ENCODE measurements at places on chromosomes 4 and X. TPM values are rescaled to one million over a fixed set of nuclear protein-coding genes. Genes with fewer than 3 reads are reported as not detected.

- no peaks in the 10 kb centered on the region for H3K27me3 ChIP-seq
- DNase-seq, result no peak
- H3K27ac ChIP-seq, result no peak overlapping the region
- H3K36me3 ChIP-seq, result no peaks in the 10 kb centered on the region
Measured at GRCh38 chrX:110044346-110045249, 41.7 kb downstream of the TMEM164 start.

Gene HPGD
- 1.6 TPM for total RNA-seq

DNA sequence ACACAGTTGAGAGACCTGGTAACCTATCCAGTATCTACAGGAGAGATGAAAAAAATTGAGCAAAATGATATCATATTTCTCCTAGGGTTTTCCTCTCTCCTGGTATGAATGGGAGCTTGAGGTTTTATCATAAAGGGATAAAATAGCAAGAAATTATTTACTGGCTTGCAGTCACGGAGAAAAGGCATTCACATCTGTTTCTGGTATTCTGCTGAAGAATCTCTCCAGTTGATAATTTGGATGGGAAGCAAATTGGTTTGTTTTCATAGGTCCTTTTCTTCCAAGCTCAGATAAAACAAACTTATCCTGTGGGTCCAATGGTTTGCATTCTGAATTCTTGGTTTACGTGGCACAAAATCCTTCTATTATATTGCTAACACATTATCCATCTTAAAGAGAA lies 83.1 kb upstream of the GYPA start:
- no peak for DNase-seq
- H3K4me3 ChIP-seq, result no peak overlapping the region
- H3K36me3 ChIP-seq, result no peaks in the 10 kb centered on the region
- no peaks in the 10 kb centered on the region for H3K27me3 ChIP-seq

GRCh38 chrX:22760513-22761057 lies 239.2 kb upstream of the DDX53 start:
- no peaks in the 10 kb centered on the region for H3K27me3 ChIP-seq
- no peaks in the 10 kb centered on the region for H3K36me3 ChIP-seq
- no peak overlapping the region for H3K4me3 ChIP-seq
- H3K4me1 ChIP-seq, result no peaks in the 10 kb centered on the region
- DNase-seq, result no peak
- no peak overlapping the region for H3K27ac ChIP-seq

GRCh38 chrX:16897445-16897844 lies 27.3 kb upstream of the RBBP7 start:
- H3K4me3 ChIP-seq, result no peak overlapping the region
- DNase-seq, result no peak
- H3K4me1 ChIP-seq, result no peaks in the 10 kb centered on the region
- H3K27ac ChIP-seq, result no peak overlapping the region
- no peaks in the 10 kb centered on the region for H3K36me3 ChIP-seq

DNA sequence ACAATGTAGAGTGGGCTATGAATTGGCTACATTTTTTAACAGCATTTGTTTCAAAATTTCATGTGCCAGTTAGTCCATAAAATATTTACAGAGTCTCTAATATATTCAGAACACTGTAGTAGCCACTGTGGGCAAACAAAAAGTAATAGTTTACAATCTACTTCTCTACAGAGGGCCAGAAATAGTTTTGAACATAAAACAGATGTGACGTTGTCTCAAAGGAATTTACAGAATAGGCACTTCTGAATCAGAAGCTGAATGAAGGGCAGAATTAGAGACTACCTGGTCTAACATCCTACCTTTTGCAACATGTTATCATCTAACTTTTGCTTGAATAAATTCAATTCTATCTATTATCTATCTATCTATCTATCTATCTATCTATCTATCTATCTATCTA lies 811.9 kb upstream of the EPHA5 start:
- H3K36me3 ChIP-seq, result no peaks in the 10 kb centered on the region
- no peak overlapping the region for H3K27ac ChIP-seq
- H3K4me3 ChIP-seq, result no peak overlapping the region
- H3K4me1 ChIP-seq, result no peaks in the 10 kb centered on the region

DNA sequence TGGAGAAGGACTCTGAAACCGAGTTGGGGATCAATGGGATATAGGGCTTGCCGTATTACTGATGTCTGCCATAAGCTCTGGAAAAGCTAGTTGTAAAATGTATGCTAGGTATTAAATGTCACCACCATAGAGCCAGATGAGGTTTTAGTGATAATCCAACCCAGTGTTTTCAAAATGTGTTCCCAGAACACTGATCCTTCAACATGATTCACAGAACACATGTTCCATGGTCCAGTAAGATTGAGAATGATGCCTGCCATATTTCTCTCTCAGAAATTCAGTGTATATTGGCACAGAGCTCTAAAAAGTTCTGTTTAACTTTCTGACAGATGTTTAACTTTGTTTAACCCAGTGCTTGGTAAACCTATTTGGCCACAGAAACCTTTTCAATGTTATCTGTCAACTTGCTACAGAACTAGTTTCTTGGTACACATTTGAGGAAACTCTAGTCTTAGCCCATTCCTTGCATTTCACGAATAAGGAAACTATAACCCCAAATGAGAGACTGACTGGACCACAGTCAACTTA lies 160.2 kb downstream of the PALLD start:
- H3K4me1 ChIP-seq, result no peaks in the 10 kb centered on the region
- no peak overlapping the region for H3K4me3 ChIP-seq
- no peak for DNase-seq
- no peaks in the 10 kb centered on the region for H3K36me3 ChIP-seq

DNA sequence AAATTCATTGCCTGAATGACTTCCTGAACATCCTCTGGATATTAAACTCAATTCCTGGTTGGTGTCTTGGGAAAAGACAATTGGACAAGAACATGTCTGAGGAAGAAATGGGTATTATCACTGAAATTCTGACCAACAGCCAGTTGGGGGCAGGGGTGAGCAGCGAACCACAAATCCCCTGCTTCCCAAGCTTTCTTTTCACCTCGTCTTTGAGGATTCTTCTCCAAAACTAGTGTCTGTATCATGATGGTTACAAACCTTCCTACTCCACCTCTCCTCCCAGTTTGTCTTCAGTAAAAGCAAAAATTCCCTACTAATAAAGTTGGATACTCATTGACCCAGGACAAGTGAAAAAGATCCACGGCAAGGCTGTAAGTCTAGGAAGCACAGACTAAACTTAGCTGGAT lies 48.3 kb upstream of the WDR1 start:
- H3K27ac ChIP-seq, result no peak overlapping the region
- H3K4me3 ChIP-seq, result no peak overlapping the region
- H3K36me3 ChIP-seq, result no peaks in the 10 kb centered on the region
- H3K4me1 ChIP-seq, result peaks cover 23% of the 10 kb centered on the region
- DNase-seq, result no peak
- H3K27me3 ChIP-seq, result no peaks in the 10 kb centered on the region

- H3K4me3 ChIP-seq, result no peak overlapping the region
- no peaks in the 10 kb centered on the region for H3K36me3 ChIP-seq
- no peaks in the 10 kb centered on the region for H3K27me3 ChIP-seq
Measured at GRCh38 chr4:120725639-120726580, 196.6 kb downstream of the PRDM5 start.

Gene TCEAL6
- not detected for total RNA-seq

Gene PPEF2
- 0.11 TPM for total RNA-seq

DNA sequence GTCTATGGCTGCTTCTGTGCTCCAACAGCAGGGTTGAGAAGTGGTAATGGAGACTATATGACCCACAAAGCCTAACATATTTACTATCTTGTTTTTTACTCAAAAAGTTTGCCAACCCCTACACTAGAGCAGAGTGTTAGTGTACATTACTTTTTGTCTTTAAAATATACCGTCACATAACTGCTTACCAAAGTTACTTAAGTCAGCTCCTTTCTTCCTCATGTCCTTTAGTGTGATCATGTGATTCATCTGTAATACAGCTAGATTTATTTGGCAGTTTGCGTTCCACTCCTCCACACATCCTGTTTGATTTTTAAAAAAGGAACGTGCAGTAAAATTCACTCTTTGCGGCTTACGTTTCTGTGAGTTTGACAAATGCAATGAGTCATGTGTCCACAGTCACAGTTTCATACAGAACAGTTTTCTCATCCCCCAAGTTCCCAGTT lies 162.4 kb upstream of the GPRIN3 start:
- no peak overlapping the region for H3K27ac ChIP-seq
- DNase-seq, result no peak
- no peaks in the 10 kb centered on the region for H3K36me3 ChIP-seq
- H3K4me1 ChIP-seq, result peaks cover 17% of the 10 kb centered on the region
- H3K4me3 ChIP-seq, result no peak overlapping the region

DNA sequence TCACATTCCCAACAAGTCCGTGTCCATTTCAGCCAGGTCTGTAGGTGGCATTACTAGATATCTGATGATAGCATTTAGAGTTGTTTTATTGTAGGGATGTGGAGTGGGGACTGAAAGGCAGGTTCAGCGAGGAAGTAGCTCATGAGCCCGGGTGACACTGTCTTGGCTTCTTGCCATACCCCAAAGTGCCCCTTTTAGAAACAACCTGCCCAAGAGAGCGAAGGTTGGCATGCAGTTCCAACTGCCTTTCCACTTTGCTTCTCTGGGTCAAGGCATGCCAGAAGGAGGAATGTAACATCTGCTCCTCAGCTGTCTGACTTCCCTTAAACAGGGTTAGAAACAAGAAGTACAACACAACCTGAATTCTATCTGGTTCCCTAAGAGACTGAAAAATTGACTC lies 9.0 kb downstream of the GRIA3 start:
- no peaks in the 10 kb centered on the region for H3K4me1 ChIP-seq
- no peaks in the 10 kb centered on the region for H3K27me3 ChIP-seq
- no peak overlapping the region for H3K27ac ChIP-seq

Gene NKAP
- total RNA-seq, result 11.3 TPM

DNA sequence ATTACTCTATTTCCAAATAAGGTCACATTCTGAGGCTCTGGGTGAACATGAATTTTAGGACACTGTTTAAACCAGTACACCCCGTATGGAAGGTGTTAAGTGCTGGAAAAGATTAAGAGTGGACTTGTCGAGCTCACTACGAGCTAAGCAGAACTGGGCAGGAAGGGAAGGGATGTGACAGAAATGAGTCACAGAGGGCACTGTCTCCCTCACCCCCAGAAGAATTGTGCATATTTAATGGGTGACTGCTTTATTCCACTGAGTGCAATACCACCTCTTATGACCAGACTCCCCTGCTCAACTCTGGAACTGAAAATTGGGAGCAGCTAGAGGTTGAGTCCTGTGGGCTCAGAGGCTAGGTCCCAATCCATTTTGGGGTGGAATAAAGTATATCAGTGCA lies 187.4 kb upstream of the RPS6KA3 start:
- no peaks in the 10 kb centered on the region for H3K27me3 ChIP-seq
- DNase-seq, result no peak
- no peak overlapping the region for H3K27ac ChIP-seq
- H3K4me1 ChIP-seq, result peaks cover 6% of the 10 kb centered on the region
- no peaks in the 10 kb centered on the region for H3K36me3 ChIP-seq
- no peak overlapping the region for H3K4me3 ChIP-seq

DNA sequence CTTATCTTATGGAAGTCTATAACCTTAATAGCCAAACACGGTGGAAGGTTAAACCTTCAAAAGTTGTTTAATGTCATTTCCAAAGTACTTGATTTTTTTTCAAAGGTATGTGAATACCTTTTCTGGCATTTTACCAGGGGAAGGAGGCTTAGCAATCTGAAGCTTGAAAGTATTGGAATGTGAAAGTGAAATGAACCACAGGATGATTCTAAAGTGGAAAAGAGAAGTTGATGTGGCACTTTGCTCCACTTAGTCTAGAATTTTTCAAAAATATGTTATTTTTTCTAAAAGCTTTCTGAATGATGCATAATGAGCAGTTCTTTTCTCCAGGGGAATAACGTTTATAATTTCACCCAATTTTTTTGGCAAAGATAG lies 19.2 kb downstream of the PI4K2B start:
- no peak for DNase-seq
- no peaks in the 10 kb centered on the region for H3K4me1 ChIP-seq
- no peaks in the 10 kb centered on the region for H3K27me3 ChIP-seq
- H3K4me3 ChIP-seq, result no peak overlapping the region
- H3K27ac ChIP-seq, result no peak overlapping the region

- no peaks in the 10 kb centered on the region for H3K27me3 ChIP-seq
- H3K4me3 ChIP-seq, result no peak overlapping the region
- H3K4me1 ChIP-seq, result no peaks in the 10 kb centered on the region
- H3K27ac ChIP-seq, result no peak overlapping the region
- DNase-seq, result no peak
Measured at GRCh38 chr4:16739997-16740624, 158.3 kb downstream of the LDB2 start.

GRCh38 chrX:69101683-69102251 lies 63.5 kb downstream of the PJA1 start:
- H3K36me3 ChIP-seq, result no peaks in the 10 kb centered on the region
- H3K27me3 ChIP-seq, result no peaks in the 10 kb centered on the region
- no peak for DNase-seq
- H3K4me3 ChIP-seq, result no peak overlapping the region
- no peaks in the 10 kb centered on the region for H3K4me1 ChIP-seq
- H3K27ac ChIP-seq, result no peak overlapping the region

- no peaks in the 10 kb centered on the region for H3K36me3 ChIP-seq
- no peak overlapping the region for H3K4me3 ChIP-seq
- H3K27ac ChIP-seq, result no peak overlapping the region
- no peak for DNase-seq
Measured at GRCh38 chr4:163063891-163064290, 102.8 kb downstream of the NAF1 start.

Gene MAGEA11
- total RNA-seq, result not detected

Gene PHKA1
- total RNA-seq, result 5.0 TPM

All from CD8-positive, alpha-beta memory T cell (primary cell).